ENCODE measurements at places on chromosomes 7 and 10. TPM values are rescaled to one million over a fixed set of nuclear protein-coding genes. Genes with fewer than 3 reads are reported as not detected.

HOXA7 gene
- total RNA-seq: 1.2 TPM

LLCFC1 gene
- total RNA-seq: not detected

SPAG6 gene
- under 0.01 TPM for total RNA-seq

TMEM130 gene
- 0.26 TPM for total RNA-seq

GBX1 gene
- total RNA-seq: not detected

ASIC3 gene
- total RNA-seq: 0.17 TPM

DNA sequence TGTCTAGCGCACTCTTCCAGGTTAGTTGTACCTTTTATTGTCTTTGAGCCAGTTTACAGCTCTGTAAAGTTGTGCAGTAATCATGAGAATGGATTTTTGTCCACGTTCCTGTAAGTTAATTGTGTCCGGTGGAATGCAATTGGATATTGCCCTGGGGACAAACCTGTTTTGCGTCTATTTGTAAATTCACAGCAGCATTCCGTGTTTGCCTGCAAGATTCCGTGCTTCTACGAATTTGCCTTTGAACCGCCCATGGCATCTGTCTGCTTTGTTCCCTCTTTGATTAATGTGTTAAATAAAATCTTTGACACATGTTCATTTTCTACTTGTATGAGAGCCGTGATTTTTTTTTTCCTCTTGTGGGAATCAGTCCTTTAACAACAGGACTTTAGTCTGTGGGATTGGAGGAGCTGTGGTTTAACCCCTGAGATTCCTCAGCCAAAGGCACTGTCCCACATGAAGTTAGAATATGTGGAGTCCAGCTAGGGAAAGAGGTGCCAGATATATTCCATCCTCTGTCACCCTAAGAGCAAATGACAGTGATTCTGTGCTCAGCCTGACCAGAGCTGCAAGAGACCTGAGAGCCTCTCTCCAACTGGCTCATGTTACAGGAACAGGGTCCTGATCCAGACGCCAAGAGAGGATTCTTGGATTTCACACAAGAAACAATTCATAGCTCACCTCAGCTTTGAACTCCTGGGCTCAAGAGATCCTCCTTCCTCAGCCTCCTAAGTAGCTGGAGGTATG lies 126.3 kb downstream of the COL26A1 start:
- no peak for DNase-seq

GRCh38 chr10:56805022-56805421 lies 444.0 kb upstream of the ZWINT start:
- no peak for DNase-seq

DNA sequence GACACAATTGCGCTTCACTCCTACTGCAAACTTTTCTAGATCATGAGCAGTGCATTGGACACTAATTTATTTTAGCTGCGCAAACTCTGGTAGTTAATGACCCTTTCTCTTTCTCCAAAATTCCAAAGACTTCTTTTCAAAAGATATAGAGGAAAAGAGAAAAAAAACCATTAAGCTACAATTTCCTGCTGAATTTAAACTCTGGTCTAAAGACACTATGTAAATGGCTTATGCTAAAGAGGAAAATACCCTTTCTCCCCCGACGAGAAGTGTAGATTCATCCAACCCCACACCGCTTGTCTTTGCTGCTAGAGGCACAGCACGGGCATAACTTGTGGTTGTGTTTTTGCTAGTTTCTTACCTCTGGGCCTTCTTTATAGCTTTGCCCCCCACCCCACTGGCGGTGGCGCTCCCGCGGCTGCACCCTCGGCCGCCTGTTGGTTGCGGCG lies 84.1 kb downstream of the SNX10 start:
- no peak for DNase-seq

DNA sequence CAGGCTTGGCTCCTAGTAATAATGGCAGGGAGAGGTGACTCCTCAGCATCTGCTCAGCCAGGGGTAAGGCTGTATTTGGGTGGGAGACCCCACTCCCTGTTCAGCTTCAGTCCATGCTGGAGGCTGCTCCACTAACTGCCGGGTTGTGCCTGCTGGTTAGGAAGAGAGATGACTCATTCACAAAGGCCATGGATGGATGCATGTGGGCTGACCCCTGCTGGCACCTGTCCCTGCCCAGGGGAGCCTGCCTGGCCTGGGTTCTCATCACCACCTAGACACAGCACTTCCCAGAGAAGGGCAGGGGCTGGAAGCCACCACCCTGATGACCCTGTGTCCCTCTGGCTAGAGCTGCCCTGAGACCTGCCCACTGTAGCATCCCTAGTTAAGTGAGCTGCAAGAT lies 59.0 kb downstream of the VSTM4 start:
- no peak for DNase-seq

Data from fibroblast of lung (primary cell).